GF-D8 (cell line): ENCODE measurements at places on chromosomes 5 and 9.

DNA sequence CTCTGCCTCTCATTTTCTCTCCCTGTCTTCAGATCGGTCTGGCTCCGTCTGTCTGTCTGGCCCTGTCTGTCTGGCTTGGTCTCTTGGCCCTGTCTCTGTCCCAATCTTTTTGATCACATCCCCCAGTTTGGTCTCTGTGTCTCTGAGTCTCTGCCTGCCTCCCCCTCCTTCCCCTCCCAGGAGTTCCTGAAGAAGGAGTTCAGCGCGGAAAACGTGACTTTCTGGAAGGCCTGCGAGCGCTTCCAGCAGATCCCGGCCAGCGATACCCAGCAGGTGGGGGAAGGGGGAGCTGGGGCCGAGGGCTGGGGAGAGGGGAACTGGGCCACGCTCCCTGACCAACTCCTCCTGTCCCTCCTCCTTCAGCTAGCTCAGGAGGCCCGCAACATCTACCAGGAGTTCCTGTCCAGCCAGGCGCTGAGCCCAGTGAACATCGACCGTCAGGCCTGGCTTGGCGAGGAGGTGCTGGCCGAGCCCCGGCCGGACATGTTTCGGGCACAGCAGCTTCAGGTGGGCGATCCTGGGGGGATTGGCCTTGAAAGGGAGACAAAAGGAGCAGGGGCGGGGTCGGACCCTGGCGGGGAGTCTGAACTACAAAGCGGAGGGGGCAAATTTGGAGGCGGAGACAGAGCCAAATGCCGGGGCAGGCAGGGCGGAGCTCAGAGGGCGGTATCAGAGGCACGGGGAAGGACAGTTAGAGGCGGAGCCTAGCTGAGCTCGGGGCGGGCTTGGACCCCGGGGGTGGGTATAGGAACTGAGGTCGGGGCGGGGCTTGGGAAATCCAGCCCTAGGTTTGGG lies 9.0 kb downstream of the RGS14 start:
- no peak for DNase-seq

DNA sequence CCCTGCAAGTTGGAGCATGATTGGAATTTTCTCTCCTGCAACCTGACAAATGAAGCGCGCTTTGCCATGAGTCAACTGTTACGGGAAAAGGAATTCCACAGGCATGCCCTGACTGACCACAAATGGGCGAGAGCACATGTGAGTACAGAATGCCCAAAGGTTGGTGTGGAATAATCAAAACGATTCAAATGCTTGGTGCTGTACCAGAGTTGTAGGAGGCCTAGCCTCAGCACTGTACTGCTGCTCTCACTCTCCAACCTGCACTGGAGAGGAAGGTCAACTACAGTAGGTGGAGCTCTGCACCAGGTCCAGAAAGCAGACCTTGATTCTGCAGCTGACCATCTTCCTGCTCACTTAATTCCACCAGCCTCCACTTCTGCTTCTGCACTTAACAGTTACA lies 406.9 kb upstream of the ACTBL2 start:
- DNase-seq = no peak

- no peak for DNase-seq
Observed at GRCh38 chr9:128771094-128771721, 519 bp downstream of the ZER1 start.

DNA sequence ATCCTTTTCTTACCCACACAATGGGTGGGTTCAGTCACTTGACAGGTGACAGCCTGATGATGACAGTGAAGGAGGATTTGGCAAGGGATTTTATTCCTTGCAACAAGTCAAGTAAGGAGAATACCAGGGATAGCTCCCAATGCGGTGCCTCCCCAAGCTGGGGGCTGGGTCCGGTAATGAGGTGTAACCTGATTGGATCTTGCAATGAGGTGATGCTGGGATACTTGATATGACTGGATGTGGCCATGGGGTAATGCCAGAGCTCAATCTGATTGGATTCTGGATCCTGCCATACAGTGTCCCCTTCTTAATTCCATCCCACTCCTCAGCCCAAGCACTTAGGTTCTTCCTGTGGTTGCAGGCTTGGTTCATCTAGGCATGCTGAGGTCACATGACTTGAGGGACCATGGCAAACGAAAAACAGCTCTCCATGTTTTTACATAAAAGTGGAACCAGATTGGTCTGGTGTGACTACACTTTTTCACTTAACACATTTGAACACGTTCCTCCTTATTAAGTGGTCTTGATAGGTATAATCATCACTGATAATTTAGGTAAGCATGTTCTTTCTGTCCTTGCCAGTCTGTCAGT lies 181.1 kb downstream of the PDZD2 start:
- DNase-seq = no peak

DNA sequence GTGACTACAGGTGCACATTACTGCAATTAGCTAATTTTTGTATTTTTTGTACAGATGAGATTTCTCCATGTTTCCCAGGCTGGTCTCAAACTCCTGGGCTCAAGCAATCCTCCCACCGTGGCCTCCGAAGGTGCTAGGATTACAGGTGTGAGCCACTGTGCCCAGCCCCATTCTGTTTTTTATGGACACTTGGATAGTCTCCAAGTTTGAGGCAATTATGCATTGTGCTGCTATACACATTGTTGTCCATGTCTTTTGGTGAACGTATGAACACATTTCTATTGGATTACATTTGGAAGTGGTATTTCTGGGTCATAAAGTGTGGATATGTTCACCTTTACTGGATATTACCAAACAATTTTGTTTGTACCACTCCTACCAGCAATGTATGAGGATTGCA lies 22.4 kb upstream of the PLPP1 start:
- no peak for DNase-seq

DNA sequence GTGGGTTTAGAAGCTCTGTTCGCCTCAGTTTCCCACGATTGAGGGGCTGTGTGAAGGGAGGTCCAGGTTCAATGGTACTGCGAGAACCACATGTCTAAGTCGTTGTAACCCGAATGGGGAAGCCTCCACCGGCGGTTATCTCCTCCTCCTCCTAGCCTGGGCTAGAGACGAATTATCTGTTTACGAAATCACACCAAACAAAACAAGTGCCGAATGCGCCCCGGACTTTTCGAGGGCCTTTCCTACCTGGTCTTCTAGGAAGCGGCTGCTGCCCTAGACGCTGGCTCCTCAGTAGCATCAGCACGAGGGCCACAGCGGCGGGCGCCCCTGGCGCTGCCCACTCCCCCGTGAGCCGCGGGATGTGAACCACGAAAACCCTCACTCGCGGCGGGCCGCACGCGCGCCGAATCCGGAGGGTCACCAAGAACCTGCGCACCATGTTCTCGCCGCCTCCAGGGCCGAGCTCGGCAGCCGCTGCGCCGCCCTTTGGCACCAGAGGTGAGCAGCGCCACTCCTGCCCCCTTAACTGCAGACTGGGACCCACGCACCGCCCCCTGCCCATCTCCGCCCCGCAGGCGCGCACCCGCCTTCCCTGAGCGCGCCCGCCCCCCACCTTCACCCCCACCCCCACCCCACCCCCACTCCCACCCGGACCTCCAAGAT lies at the start of gene CDKN2A:
TSS of gene CDKN2A (minus strand) at position 500 of the 663 bp plus-strand sequence.
- no peak for DNase-seq

- DNase-seq = no peak
Observed at GRCh38 chr5:32387211-32387610, 57.3 kb downstream of the ZFR start.

GRCh38 chr5:6086871-6087270 lies 291.5 kb downstream of the MED10 start:
- DNase-seq = no peak

DNA sequence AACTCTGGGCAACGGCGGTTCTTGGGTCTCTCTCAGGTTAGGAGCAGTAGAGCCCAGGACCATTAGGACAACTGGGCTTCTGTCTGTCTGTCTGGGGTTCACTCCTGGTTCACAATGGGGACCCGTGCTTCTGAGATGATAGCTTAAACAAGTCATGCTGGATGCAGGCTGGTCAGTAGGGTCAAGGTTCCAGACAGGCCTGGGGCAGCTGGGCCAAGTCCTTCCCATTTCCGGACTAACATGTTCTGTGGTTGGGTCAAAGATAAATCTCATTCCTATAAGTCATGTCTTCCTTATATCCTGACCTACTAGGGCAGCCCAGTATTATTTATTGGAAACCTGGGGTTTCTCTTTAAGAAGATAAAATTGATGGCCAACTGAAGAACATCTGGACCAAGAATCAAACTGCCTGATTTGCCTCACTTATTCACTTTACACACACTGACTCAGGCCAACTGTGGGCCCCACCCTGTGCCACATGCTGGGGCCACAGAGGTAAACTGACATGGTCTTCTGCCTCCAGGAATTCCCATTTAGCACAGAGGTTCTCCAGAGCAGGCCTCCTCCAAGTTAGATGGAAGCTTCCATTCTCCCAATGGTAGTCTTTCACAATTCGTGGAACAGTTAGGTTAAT lies 8.3 kb downstream of the HDHD3 start:
- DNase-seq = no peak

- no peak for DNase-seq
Observed at GRCh38 chr9:19252174-19252884, 21.8 kb downstream of the DENND4C start.

DNA sequence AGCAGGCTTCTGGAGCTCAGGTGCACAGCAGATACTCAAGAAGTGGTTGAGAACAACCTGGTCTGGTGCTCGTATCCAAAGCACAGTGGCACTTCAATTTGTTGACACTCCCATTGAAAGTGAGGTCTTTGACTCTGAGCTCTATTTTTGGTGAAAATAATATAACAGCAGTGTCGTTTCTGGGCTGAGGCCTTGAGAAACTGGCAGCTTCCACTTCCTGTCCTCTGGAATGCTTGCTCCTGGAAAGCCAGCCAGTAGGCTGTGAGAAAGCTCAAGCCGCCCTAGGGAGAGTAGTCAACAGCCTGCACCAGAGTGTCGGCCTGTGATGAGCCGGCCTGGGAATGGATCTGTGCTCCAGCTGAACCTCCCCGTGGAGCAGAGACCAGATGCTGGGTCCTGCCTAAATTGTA lies 6.8 kb upstream of the SUSD3 start:
- DNase-seq = no peak

DNA sequence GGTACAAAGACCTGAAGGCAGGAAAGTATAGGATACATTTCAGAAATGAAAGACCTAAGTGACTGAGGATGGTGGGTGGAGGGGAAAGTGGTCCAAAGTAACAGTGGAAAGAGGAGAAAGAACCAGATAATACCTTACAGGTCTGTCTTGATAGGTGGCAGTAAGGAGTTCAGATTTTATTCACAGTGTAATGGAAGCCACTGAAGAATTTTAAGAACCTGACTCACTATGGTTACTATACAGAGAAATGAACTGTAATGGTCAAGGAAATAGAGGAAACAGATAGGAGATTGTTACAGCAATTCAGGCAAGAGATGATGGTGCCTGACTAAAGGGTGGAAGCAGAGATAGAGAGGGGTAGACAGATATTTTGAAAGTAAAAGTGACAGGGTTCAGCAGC lies 46.5 kb downstream of the EPB41L4A start:
- DNase-seq = no peak

DNA sequence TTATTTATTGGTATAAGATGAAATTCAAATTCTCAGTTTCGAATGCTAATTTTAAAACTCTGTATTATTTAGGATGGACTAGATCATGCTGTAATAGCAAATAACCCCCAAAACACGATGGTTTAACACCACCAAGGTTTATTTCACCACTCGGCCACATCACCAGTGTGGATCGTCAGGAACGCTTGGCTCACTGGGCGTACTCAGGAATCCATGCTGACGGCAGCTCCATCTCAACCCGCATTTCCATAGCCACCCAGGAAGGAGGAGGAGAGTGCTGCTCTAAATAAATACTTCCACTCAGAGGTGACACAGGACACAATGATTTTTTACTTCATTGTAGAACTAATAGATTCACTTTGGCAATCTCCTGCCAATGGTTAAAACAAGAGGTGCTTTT lies 347.4 kb downstream of the SH3GL2 start:
- no peak for DNase-seq

- DNase-seq = no peak
Observed at GRCh38 chr5:32420506-32420905, 24.0 kb downstream of the ZFR start.

DNA sequence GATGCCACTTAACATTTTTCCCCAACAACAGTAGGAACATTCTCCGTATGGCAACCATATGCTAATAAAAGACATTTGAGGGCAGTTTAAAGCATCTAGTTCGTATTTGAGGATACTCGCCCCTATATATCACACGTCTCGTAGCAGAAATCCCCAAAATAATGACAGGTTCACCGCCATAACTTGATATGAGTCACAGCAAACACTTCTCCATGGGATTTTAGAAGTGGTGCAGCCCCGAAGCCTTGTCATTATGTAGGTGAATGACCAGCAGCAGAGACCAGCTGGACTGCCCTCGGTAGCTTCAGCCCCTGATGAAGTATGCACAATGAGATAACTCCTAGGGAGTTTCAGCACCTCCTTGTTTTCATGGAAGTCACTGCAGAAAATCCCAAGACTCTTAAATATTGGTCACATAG lies 2.0 kb downstream of the CTNND2 start:
- no peak for DNase-seq

GRCh38 chr9:73162987-73163768 lies 11.5 kb downstream of the ANXA1 start:
- no peak for DNase-seq

GRCh38 chr9:36946653-36947052 lies 87.4 kb downstream of the PAX5 start:
- DNase-seq = no peak

DNA sequence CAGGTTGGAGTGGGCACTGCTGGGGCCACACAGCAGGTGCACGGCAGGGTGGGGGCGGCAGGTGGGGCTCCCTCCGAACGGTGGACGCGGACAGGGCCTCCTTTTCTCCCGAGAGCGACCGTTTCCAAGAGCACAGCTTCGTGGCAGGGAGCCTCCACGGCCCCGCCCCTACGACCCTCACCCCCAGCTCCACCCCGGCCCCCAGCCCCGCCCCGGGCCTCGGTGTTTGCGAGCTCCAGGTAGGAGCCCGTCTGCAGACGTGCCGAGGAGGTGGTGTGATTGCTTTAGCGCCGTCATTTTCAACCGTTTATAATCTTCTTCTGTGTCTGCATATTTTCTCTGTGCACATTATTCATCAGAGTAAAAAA lies 8.8 kb downstream of the GRIN1 start:
- DNase-seq = no peak

- DNase-seq = no peak
Observed at GRCh38 chr5:107126341-107126740, 544.4 kb downstream of the EFNA5 start.

DNA sequence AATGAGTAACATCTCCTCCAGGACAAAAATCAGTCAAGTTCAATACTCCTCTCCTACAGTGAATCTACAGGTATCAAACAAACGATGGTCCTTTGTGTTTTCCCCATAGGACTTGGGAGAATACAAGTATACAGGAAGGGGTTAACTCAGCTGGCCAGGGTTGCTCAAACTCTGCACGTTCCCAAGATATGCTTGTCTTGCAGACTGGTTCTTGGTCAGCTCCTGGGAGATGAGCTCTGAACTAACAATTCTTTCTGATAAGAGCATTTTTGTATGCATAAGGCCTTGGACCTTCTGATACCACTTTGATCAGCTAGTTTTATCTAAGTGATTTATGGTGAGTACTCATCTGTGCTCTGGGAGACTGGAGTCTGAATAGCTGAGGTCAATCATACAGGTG lies 42.1 kb downstream of the LOX start:
- DNase-seq = no peak

GRCh38 chr9:33750307-33750838 lies 45.0 kb upstream of the PRSS3 start:
- DNase-seq = no peak

GRCh38 chr5:39024884-39025283 lies 49.3 kb downstream of the RICTOR start:
- no peak for DNase-seq

- no peak for DNase-seq
Observed at GRCh38 chr5:17230808-17231525, 13.5 kb downstream of the BASP1 start.
